Panc1 (cell line): ENCODE measurements at places on chromosomes 7 and 10.

DNA sequence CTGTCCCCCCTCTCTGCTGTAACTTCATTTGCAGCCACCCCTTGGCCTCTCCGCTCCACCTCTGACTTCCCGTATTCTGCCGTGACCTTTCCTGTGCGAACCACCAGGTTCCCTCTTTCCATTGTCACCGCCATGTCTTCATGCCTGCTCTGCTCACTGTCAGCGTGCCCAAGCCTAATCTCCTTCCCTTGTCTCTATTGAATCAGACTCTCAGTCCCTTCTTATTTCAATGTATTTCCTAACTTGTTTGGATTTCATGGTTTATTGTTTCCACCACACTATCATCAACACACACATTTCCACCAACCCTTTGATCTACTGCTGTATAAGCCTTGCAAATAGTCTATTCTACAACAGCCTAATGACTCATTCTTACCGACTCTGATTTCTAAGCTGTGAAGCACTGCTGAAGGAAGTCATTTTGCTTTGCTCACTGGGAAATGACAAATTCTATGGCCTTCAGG is 30.0 kb upstream of the INHBA start:
- DNase-seq, result no peak

DNA sequence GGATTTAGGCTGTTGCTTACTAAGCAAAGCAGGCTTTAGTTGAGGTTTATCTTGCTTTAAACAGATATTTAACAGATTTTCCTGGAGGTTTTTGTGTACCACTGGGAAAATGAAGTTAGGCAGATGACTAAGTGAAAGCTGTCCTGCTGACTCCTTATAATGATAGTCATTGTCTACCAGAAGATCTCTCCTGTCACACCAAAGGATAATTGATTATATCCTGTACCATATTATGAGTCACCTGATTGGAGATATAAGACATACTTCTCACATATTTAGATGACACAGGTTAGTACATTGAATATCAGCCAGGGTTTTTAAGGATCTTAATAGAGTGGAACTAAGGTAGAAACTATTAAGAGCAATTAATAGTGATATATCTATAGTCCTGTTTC is 68.4 kb downstream of the PTEN start:
- DNase-seq, result no peak

- no peak for DNase-seq
Measured at GRCh38 chr10:76453332-76453731, 1021.9 kb downstream of the LRMDA start.

- no peak for DNase-seq
Measured at GRCh38 chr7:116530107-116530820, 5.4 kb downstream of the CAV1 start.

DNA sequence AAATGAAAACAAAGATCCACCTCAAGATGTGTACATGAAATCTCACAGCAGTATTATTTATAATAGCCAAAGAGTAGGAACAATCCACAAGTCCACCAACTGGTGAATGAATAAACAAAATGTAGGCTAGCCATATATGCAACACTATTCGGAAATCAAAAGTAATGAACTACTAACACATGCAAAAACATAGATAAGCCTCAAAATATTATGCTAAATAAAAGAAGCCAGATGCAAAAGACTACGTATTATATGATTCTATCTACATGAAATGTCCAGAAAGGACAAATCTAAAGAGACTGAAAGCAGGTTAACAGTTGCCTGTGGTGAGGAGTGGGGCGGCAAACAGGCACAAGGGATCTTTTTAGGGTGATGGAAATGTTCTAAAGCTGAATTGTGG is 48.7 kb upstream of the ANAPC16 start:
- no peak for DNase-seq

DNA sequence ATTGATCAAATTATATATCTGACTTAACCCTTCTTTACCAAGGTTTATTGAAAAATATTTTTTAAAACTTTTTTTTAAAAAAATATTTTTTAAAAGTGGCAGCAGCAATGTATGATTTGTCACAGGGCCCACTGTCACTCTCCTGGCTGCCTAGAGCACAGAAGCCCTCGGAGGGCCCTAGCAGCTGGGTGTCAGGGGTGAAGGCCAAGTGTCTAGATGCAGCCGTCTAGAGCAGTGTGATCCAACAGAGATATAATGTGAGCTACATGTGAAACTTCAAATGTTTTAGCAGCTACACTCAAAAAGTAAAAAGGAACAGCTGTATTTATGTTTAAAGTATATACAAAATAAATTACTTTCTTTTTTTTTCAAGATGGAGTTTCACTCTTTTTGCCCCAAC is 112.7 kb downstream of the ARHGAP22 start:
- DNase-seq, result no peak

GRCh38 chr7:137005873-137006272 is 137.4 kb downstream of the CHRM2 start:
- no peak for DNase-seq

DNA sequence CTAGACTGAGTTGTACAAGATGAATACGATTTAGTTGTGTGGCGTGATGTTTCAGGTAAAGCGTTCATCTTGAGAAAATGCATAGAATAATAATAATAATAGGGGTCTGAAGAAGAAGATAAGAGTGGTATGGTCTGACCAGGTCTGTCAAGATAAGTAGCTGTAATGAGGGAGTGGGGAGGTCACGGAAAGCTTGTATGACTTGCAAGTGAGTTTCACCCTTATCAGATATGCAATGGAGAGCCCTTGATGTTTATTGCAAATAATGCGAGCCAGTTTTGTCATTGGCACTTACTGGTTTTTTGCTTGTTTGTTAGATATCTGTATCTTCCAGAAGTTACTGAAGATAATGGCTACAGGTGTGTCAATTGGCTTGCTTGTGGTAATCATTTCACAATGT is 611.5 kb downstream of the CNTNAP2 start:
- no peak for DNase-seq

DNA sequence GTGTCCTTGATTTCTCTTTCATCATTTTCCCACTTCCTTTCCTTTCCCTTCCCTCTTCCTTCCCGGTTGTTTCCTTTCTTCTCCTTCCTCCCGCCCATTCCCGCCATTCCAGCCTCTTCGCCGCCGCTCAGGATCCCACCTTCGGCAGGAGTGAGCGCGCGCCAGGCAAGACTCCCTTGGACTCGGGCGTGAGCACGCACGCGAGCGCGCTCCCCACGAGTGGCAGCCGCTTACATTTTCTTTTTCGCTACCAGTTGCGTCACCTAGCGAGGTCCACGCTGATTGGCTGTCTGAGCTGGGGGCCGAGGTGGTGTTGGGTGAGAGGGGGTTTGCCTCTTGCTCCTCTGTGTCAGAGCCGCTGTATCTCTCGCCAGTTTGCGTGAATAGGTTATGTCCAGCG is 11.8 kb downstream of the ZAN start:
- no peak for DNase-seq

GRCh38 chr10:103490986-103491314 is 2.6 kb upstream of the NEURL1 start:
- no peak for DNase-seq

- no peak for DNase-seq
Measured at GRCh38 chr10:43360086-43360485, 11.3 kb upstream of the FXYD4 start.

- DNase-seq, result no peak
Measured at GRCh38 chr7:66564045-66564444, 64.6 kb upstream of the KCTD7 start.
